ENCODE measurements at places on chromosomes 13 and 19.

- no peak for DNase-seq
Measured at GRCh38 chr13:59978862-59979261, 184.9 kb downstream of the DIAPH3 start.

DNA sequence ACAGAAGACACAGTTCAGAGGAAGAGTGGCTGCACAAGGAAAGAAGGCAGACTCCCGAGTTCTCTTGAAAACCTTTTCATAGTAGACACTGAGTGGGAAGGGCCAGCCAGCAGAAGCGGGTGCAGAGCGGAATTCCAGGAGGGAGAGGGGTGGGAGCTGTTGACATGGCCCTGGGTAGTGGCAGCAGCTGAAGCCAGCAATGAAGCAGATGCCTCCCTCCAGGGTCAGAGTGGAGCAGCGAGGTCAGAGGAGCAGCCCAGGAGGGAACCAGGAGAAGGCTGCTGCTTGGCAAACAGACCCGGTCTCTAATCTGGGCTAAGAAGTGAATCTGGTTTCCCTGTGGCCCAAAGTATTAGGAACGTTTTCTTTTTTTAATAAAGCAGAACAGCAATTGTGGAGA is 73.9 kb upstream of the SPATA13 start:
- DNase-seq = no peak

DNA sequence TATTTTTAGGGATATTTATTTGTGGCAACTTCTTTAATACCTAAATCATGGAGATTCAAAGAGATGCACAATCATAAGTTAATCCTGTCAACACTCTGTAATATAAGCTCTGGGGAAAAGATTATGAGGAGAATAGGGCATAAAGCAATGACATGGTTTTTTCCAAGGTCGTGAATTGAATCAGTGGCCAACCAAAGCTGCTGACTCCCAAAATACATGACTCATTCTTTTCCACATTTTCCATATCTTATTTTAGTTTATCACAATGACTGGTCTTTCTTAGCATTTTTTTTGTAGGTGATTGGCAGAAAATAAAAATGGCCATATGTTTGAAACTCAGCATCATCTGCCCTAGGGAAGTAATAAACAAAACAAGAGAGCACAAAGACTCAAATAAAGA is 28.5 kb upstream of the RBM26 start:
- DNase-seq = no peak

GRCh38 chr13:30093236-30093635 is 214.1 kb downstream of the KATNAL1 start:
- no peak for DNase-seq

GRCh38 chr13:38262211-38262610 is 87.4 kb upstream of the UFM1 start:
- no peak for DNase-seq

GRCh38 chr19:18761531-18762110 is 29.5 kb downstream of the COMP start:
- no peak for DNase-seq

- DNase-seq = no peak
Measured at GRCh38 chr19:51480590-51480989, 2.3 kb downstream of the CEACAM18 start.

Measured in NCI-H526 treated with DMSO at 0.1 percent for 48 hours (cell line).